ENCODE measurements at places on chromosomes 3 and 15.
A peak's percentile ranks its signal among the peaks of the same experiment; 100 is the strongest.

- DNase-seq, result no peak
Observed at GRCh38 chr3:134832585-134832984, 37.5 kb downstream of the EPHB1 start.

GRCh38 chr3:155697542-155697941 is 47.3 kb downstream of the PLCH1 start:
- DNase-seq, result no peak

- DNase-seq, result no peak
Observed at GRCh38 chr3:46453526-46454208, 11.0 kb downstream of the LTF start.

- no peak for DNase-seq
Observed at GRCh38 chr3:3177861-3178497, 1.5 kb downstream of the CRBN start.

DNA sequence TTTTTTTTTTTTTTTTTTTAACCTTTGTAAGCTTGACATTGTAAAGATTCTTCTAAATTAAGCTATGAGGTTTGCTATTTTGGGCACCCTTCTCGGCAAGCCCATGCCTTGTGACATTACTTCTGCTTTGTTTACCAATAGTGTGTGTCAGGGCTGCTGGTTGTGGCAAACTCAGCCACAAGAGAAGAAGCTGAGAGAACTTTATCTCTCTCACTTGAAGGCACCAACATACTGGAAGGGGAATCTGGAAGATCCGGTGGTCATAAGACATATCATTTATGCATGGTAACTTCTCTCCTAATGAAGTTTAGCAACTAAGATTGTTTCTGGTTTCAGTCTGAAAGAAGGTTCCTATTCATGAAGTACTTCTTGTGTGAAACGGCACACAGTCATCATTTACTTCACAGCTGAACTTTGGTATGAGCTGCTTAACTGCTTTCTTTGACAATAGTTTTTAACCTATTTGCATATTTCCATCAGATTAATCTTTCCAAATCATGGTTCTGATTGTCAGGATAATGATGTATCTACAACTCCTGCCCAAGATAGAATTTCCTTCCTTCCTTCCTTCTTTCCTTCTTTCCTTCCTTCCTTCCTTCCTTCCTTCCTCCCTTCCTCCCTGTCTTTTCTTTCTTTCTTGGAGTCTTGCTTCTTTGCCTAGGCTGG is 189.3 kb downstream of the NFKBIZ start:
- no peak for DNase-seq

GRCh38 chr3:24832891-24833290 is 338.2 kb upstream of the THRB start:
- no peak for DNase-seq

GRCh38 chr3:53123953-53124352 is 6.3 kb downstream of the RFT1 start:
- no peak for DNase-seq

GRCh38 chr3:140972833-140973232 is 31.2 kb downstream of the SLC25A36 start:
- peak; percentile 12 for DNase-seq

GRCh38 chr3:141864281-141864970 is 12.0 kb upstream of the ATP1B3 start:
- no peak for DNase-seq
